GM10248 (cell line): ENCODE measurements at places on chromosomes 3 and 15.

GRCh38 chr15:26433818-26434217 is 339.0 kb downstream of the GABRB3 start:
- DNase-seq, result no peak

GRCh38 chr15:99983886-99984286 is 250.6 kb upstream of the LYSMD4 start:
- no peak for DNase-seq

DNA sequence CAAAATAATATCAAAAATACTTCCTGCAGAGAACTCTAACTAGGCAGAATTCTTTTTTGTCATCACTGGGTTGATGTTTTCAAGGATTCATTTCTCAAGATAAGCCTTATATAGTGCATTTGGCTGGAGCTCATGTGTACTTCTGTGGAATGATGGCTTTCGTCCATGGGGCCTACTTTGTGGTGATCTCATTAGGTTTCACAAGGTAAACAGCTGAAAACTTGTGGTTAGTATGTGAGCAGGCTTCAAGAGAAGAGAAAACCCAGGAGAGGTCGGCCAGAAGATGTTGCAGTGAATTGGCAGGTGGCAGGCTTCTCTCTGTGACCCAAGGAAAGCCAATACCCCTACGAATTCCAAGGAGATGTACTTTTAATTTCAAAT is 121.4 kb upstream of the PHLDB2 start:
- DNase-seq, result no peak

GRCh38 chr15:74383695-74384565 is 16.5 kb upstream of the CYP11A1 start:
- peak; percentile 85 for DNase-seq

- DNase-seq, result peak; percentile 57
Measured at GRCh38 chr3:170222647-170223541, 670 bp downstream of the PRKCI start.

DNA sequence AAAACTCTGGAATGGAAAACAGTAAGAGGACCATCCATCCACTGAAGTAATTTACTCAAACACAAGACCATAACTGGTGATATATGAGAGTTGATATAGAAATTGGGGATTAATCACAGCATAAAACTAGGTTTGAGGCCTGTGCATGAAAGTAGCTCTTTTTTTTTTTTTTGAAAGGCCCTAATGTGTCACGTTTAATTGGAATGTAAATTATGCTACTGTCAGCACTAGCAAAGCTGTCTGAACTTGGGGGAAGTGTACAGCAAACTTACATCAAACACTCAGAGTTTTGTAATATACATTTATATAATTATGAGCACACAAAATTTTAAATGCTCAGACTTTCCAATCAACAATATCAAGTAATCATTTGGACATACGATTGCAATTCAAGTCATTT is 154.1 kb downstream of the GREM1 start:
- DNase-seq, result no peak

- DNase-seq, result no peak
Measured at GRCh38 chr15:71599418-71600151, 210.8 kb upstream of the NR2E3 start.

- no peak for DNase-seq
Measured at GRCh38 chr15:45180201-45180600, 7.6 kb downstream of the SHF start.

GRCh38 chr3:195803289-195803908 is 8.3 kb downstream of the MUC4 start:
- DNase-seq, result no peak

- no peak for DNase-seq
Measured at GRCh38 chr15:60961541-60962485, 267.3 kb downstream of the RORA start.

DNA sequence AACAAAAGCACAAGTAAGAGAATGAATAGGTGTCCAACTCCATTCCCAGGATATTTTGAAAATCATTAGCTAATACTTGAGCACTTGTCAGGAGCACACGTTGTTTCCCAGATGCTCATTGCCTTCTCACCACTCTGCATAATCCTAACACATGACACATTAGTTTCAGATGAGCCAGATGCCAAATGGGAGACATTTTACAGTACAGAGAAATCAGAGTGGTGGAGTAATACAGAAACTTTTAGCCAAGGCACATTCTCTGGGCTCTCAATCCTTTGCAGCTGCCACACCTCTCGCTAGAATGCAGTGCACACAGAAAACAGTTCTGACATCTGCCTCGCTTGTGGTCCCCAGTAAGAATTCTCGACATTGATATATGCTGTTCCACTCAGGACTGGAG is 76.6 kb downstream of the P3H2 start:
- no peak for DNase-seq

GRCh38 chr3:80767604-80768003 is 993.8 kb downstream of the GBE1 start:
- no peak for DNase-seq

DNA sequence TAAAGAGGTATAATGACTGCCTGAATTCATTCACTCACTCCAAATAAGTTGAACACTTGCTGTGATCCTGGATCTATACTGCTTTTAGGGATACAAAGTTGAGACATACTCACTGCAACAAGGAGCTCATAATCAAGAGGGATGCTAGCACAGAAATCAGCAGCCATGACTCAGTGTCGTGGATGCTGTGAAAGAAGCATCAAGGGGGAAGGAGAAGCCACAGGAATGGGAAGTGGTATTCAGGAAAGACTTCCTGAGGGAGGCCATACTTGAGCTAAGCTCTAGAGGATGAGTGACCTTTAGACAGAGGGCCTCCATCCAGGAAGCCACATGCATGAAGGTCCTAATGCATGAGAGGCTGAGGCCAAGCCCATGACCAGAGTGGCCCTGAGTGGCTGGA is 245.7 kb upstream of the RORA start:
- no peak for DNase-seq

GRCh38 chr3:55659701-55660100 is 172.6 kb upstream of the WNT5A start:
- DNase-seq, result no peak

- DNase-seq, result no peak
Measured at GRCh38 chr3:126081618-126082361, 2.1 kb downstream of the SLC41A3 start.

GRCh38 chr3:100419406-100419805 is 18.1 kb downstream of the LNP1 start:
- DNase-seq, result no peak
